Stimulated activated CD8-positive, alpha-beta memory T cell treated with anti-CD3 and anti-CD28 coated beads, Interleukin-2, amount 100 ng/mL, for 48 hours (primary cell): ENCODE measurements at places on chromosomes 11 and 22.

- DNase-seq, result no peak
Observed at GRCh38 chr22:21022955-21023614, 8.1 kb downstream of the P2RX6 start.

DNA sequence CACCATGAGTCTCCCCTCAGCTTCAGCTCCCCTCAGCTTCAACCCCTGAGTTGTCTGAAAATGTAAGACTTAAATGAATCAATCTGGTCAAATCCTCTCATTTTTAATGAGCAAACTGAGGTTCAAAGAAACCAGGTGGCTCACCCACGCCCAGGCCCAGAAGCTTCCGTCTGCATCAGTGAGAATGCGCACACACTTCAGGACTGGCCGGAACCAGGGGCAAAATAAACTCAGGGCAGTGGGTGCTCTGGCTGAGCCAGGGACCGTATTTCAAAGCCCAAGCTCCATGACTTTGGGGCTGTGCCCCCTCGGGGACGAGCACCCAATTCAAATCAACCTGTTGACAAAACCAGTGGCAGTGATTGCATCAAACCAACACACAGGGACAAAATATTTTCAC, 3.1 kb downstream of the SULT4A1 start:
- DNase-seq, result no peak

DNA sequence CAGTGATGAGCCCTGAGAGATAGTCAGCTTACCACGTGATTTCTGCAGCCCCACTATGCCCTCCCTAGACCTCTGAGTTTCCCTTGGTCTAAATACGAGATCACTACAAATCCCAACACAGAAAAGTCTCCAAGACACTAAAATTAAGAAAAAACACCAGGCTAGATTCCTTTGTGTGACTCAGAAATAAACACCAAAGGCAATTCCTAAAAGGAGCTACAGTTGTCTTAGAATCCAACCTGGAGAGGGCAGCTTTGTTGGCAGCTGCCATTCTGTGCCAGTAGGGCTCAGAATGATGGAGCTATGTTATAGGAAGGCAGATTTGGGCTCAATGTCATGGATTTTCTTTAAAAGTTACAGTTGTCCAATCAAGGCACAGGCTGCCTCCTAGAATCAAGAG, 37.1 kb upstream of the HMGXB4 start:
- DNase-seq, result no peak

DNA sequence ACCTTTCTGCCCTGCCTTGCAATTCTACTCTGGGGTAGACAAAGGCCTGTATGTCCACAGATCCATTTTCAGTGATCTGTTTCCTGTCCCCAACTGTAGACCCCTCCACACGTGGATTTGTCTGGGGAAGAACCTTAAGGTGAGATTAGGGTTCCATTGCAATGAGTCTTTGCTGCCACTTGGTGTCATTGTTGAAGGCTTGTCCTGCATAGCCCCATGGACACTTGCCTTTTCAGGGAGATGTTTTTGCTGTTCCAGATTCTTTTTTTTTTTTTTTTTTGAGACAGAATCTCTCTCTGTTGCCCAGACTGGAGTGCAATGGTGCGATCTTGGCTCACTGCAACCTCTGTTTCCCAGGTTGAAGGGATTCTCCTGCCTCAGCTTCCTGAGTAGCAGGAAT, 21.8 kb downstream of the SERPING1 start:
- no peak for DNase-seq

- no peak for DNase-seq
Observed at GRCh38 chr11:63945477-63946163, 6.8 kb downstream of the NAA40 start.

DNA sequence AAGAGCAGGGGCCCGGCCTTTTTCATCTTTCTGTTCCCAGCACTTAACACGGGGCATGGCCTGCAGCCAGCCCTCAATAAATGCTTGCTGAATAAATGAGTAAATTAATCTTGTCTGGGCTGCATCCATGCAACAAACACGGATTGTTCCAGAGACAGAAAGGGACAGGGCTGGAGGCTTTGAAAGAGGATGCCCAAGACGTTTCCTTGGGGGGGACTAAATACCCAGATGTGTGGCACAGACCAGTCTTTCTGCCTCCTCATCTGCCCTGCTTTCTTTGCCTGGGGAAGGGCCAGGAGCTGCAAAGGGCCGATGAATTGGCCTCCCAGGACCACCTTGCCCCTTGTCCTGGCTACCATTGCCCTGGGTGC, 40.4 kb downstream of the SHISAL1 start:
- DNase-seq, result no peak

GRCh38 chr11:61058583-61059259, 43.6 kb upstream of the CD5 start:
- no peak for DNase-seq

GRCh38 chr11:125241104-125241503, 76.6 kb downstream of the PKNOX2 start:
- DNase-seq, result no peak

DNA sequence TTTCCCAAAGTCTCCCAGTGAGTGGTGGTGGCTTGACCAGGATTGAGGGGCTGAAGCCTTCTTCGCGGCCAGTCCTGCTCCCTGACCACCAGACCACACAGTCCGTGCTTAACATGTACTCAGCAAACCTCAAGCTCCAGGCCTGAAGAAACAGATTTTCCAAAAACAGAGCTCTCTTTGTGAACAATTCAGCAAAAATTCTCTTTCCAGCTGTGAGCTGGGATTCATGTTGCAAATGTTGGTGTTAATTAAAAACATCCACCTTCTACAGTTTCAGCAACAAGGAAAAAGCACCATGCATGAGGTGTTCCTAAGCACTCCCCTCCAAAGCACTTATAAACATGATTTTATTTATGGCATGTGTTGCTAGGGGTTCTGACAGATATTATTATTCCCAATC, 129.5 kb downstream of the ETS1 start:
- no peak for DNase-seq

DNA sequence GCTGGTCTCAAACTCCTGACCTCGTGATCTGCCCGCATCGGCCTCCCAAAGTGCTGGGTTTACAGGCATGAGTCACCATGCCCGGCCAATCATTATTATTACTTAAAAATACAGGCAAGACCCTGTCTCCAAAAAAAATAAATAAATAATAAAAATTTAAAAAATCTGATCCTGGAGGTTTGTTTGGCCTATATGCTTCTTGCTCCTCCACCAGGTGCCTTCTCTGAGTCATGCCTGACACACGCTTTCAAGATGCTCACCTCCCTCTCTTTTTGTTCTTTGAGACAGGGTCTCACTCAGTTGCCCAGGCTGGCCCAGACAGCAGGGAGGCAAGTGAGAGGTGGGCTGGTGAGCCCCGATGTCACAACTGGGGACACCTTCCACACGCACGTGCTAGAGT, 13.5 kb downstream of the ZC3H7B start:
- DNase-seq, result no peak

GRCh38 chr11:118887206-118887605, 3.5 kb downstream of the CXCR5 start:
- no peak for DNase-seq

DNA sequence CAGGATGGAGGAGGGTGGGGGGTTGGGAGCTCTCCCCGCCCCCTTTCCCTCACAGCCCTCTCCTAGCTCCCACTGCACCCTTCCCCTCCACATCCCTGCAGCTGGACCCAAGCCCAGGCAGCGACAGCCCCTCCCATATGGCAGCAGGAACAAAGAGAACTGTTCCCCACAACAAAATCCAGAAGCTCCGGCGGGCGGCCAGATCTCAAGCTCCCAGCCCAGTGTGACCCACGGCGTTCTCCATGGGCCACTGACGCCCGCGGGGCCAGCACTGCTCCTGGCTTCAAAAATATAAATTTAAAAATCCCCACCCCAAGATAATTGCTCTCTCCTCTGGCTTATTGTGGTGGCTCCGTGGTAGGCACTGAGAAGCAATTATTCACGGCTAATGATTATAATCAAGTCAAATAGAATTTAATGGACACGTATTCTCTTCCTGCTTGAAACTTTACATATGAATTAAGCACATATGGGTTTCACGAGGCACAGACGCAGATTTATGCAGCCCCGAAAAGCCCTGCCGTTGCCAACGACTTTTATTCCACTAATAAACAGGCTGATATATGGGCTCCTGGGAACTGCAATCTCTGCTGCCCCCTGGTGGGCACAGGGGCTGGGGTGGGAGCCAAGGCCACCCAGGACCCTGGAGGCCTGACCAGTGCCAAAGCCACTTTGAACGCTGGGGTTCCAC, 17.5 kb downstream of the MACROD1 start:
- DNase-seq, result peak; percentile 64

- no peak for DNase-seq
Observed at GRCh38 chr11:126053415-126054286, 9.0 kb downstream of the CDON start.
